NCI-H774 (cell line): ENCODE measurements at places on chromosomes 11 and 22.

DNA sequence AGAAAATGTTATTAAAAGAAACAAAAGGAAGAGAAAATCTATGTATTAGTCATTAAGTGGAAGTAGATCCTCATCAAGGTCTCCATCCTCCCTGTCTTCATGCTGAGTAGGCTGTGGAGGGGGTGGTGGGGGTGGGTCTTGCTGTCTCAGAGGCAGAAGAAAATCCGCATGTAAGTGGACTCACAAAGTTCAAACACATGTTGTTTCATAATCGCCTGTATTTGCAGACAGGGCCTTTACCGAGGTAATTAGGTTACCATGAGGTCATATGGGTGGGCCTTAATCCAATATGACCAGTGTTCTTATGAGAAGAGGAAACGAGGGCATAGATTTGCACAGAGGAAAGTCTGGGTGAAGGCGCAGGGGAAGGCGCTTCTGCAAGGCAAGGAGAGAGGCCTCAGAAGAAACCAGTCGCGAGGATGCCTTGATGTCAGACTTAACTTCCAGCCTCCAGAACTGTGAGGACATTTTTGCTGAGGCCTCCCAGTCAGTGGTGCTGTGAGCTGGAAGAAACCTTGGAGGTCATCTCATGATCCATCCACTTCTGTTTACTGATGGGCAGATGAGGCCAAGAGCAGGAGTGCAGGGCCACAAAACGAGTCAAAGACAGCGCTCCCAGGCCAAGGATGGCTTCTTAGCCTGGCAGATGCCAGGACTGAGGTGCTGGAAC lies 49.3 kb upstream of the THY1 start:
- DNase-seq, result no peak

- DNase-seq, result no peak
Measured at GRCh38 chr11:119419834-119420492, 3.0 kb downstream of the THY1 start.

DNA sequence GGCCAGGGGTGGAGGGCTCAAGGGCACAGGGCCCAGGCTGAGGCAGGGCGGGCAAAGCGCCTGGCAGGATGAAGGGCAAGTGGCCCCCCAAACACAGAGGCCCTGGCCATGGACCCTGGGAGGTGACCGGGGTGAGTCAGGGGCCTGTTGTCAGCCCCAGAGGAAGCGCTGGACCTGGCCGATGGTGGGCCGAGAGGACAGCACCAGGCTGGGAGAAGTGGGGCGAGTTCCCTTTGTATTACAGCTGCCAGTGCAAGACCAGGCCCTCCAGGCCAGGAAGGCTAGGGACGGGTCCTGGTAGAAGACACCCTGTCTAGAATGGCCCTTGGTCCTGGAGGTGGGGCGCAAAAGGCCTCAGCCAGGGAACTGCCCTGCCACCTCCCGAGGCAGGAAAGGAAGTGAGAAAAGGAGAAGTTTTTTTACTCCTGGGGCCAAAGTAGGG lies 12.8 kb downstream of the CXCR5 start:
- no peak for DNase-seq

- DNase-seq, result no peak
Measured at GRCh38 chr22:41482319-41482935, 13.5 kb downstream of the ACO2 start.

DNA sequence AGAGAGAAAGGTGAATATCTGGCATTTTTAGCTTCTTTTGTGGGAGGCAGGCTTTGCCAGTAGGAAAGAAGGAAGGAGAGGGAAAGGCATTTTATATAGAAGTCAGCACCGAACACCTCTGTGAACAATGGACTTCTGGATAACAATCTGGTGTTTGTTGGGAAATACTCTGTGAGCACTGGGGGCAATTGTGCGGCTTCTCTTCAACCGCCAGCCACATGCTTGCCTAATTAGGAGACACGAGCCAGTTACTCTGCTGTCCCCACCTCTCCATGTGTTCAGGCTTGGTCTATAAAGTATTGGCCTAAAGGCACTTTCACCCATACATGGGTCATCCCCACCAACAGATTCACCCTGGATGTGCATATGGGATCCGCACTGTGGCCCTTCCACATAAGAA lies 523.6 kb downstream of the NTM start:
- no peak for DNase-seq

DNA sequence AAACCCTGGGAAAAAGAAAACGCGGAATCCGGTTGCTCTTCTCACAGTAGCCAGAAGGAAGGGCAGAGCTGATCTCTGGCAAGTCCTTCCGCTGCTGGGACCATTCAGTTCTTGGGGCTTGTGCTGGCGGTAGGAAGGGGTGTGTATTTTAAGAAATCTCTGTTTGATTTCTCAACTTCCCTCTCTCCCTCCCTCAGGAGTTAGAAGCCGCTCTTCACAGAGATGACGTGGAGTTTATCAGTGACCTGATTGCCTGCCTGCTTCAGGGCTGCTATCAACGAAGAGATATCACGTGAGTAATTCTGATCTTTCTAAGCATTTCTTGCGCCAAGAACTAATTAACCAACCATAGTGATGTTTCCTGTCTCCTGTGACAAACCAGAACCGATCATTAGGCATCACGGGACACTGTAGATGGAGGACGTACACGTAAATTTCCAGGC lies 85.9 kb upstream of the SLC25A18 start:
- no peak for DNase-seq

- DNase-seq, result no peak
Measured at GRCh38 chr22:49971232-49972162, 10.9 kb downstream of the PIM3 start.

GRCh38 chr11:61034111-61034510 lies 62.6 kb downstream of the CD6 start:
- DNase-seq, result no peak

- DNase-seq, result no peak
Measured at GRCh38 chr22:43293259-43293654, 49.9 kb downstream of the SCUBE1 start.

DNA sequence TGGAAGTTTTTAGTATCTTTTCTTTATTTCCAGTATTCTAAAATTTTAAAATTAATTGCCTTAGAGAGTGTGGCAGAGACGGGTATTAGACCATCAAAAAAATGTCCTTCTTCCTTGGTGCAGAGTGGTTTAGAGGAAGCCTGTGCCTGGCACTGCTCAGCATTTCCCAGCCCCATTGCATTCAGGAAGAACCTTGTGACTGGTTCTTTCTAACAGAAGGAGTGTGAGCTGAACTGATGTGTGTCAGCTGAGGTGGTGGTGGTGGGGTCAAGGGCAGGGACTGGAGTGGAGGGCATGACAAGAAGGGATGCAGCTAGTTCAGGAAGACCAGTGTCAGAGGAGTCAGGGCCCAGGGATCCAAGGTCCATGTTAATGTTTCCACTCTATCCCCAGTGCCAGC lies 58.7 kb upstream of the FDX1 start:
- DNase-seq, result no peak

GRCh38 chr11:109401545-109401944 lies 20.4 kb upstream of the C11orf87 start:
- no peak for DNase-seq

GRCh38 chr11:113839842-113840241 lies 35.5 kb downstream of the USP28 start:
- DNase-seq, result no peak

- DNase-seq, result no peak
Measured at GRCh38 chr11:117424781-117425180, 97.1 kb downstream of the CEP164 start.

- DNase-seq, result no peak
Measured at GRCh38 chr11:132008872-132009271, 638.5 kb downstream of the NTM start.

GRCh38 chr22:32542677-32543357 lies 68.2 kb downstream of the FBXO7 start:
- DNase-seq, result no peak

- no peak for DNase-seq
Measured at GRCh38 chr11:120827820-120828219, 196.1 kb upstream of the TBCEL start.

DNA sequence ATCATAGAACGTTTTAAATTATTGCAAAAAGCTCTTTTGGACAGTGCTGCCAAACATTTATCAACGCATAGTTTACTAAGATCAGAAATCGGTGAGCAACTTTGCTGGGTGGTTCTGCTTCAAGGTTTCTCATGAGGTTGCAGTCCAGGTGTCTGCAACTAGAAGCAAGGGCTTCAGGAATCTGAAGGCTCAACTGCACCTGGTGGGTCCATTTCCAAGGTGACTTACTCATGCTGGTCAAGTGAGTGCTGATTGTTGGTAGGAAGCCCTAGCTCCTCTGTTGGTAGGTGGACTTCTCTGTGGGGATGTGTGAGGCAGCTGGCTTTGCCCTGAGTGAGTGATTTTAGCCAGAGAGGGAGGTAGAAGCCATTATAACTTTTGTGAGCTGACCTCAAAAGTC lies 22.5 kb downstream of the ARHGEF12 start:
- DNase-seq, result no peak

- DNase-seq, result no peak
Measured at GRCh38 chr11:26527685-26528084, 44.4 kb downstream of the MUC15 start.

- no peak for DNase-seq
Measured at GRCh38 chr22:33918676-33919365, 1.5 kb downstream of the LARGE1 start.

DNA sequence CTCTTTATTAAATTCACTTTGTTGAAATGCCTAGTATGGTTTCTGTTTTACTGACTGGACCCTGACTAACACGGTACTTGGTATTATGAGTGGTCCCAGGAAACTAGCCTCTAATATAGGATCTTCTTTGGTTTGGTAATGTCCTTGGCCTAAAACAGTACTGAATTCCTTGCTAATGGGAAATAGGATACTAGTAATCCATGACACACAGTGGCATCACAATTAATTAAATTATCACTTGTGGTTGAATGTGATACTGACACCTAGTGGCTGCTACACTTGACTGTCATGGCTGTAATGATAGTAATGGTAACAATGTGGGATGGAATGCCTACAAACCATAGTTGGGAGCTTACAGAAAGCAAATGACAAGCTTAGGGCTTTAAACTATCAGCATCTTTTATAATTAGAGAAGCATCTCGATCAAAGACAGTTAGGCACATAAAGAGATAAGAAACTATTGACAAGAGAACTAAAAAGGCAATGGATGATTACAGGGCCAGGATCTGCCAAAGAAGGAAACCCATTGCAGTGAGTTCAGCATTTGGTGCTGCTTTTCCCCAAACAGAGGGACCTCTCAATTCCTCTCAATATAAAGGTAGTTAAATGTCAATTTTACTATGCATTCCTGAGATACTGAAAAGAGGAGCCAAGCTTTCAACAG lies 8.6 kb downstream of the DNHD1 start:
- DNase-seq, result peak; percentile 1

- no peak for DNase-seq
Measured at GRCh38 chr22:30302810-30303138, 13.5 kb upstream of the CASTOR1 start.

GRCh38 chr11:34641456-34641855 lies 20.6 kb downstream of the EHF start:
- no peak for DNase-seq

GRCh38 chr11:11774928-11775327 lies 66.8 kb upstream of the USP47 start:
- DNase-seq, result no peak

DNA sequence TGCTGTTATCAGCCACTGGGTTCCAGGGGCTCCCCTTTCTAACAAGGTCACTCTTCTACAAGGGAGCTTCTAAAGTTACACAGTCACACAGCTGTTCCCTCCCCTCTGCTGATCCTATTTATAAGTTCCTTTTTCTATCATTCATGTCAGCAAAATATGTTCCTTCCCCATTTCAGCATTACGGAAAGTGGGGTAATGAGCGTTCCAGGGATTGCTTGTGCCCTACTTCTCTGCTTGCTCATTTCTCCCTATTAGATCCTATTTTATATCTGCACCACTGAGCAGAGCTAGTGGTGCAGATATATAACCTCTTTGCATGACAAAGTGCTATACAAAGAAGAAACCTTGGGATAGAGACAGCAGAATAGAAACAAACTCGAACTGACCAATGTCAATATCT lies 22.7 kb upstream of the PLEKHB1 start:
- DNase-seq, result no peak

DNA sequence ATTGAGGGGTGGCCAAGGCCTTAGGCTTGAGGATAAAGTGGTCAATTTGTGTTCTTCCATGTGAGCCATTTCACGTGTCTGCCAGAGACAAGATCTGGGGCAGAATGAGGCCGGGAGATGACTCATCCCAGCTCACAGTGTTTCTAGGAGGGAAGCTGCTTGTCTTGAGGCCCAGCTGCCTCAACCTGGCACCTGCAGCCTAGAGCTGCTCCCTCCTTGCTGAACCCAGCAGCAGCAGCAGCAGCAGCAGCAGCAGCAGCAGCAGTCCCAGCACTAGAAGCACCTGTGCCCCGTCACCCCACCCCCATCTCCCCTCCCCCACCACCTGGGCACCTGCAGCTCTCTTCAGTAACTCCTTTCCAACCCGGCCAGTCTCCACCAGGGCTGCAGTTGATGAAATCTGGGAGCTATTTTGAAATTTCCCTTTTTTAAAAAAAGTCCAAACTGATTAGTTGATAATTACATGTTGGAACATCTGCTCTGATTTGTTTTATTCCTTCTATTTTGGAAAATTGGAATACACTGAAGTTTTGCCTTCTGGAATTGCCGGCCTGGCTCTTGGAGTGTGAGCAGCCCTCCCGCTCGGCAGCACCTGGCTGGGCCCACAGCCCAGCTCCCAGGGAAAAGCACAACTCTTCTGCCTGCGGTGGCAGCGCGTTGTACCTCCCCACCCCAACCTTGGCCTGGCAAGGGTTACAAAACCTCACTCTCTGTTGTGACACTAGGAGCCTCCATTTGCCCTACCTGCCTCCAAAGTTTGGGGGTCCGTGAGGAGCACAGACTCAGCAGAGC lies 143.5 kb downstream of the NXPE2 start:
- no peak for DNase-seq

DNA sequence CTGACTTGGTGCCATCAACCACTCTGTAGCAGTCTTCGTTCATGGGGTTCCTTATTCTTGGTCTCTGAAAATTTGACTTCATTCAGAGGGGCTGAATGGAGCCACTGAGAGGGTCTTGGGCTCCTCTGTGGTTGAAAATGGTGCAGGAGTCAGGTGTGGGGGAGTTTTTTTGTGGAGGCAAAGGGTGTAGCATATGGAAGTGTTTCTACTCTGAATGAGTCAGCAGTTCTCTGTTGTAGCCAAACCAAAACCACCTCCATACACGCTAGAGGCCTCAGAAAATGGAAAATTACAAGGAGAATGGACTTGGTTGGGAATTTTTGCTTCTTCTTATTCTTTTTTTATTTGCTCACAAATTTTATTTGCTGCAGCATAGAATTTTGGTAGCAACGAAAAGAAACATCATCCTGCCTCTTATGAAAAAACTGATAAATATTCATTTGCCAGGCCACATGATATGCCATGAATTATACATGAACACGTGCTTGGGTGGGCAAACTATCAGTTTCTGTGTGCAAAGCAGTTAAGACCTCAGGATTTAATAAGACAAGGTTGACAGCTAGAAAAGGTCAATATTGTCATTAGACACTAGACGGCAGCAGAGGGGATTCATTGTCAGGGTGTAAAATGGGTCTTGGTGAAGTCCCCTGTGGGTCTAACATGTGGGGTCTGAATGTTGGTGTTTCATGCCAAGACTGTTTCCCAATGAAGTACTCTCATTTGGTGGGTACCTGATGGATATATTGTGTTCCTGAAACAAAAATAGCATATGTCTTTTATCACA lies 111.7 kb downstream of the MYO18B start:
- DNase-seq, result no peak

- no peak for DNase-seq
Measured at GRCh38 chr11:134155946-134156865, 67.6 kb downstream of the NCAPD3 start.
